CD4-positive, CD25-positive, alpha-beta regulatory T cell (primary cell): ENCODE measurements at places on chromosomes 16 and 17. TPM values are rescaled to one million over a fixed set of nuclear protein-coding genes. Genes with fewer than 3 reads are reported as not detected.

The KNOP1 gene
- 3.2 TPM for total RNA-seq

DNA sequence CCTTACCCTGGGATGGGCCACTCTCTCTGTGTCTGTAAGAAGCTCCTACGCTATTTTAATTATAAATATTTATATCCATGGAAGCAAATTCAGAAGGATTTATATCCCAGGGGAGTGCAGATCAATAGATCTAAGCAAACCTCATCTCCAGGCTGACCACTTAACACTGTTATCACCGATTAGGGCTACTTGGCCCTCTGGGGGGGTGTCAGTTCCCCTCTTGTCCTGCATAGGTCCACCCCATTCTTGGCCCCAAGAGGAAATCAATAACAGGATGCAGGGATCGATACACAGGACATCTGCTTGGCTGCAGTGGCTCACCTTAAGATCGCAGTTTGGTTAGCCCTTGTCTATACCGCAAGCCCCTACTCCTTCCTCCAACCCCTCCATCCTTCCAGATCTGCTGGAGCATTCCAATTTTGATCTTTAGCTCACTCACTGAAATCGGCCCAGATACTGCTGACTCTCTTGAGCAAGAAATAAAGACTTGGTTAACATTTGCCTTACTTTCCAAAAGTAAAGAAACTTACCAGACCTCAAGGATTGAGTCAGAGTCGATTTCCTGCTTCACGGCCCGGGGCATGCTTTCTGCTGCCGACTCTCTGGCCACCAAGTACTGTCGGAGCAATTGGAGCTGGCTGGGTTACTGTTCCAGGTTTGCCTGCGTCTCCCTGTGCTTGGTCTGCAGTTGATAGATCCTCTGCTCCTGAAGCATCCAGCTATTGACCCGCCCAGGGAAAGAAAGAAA is 112.3 kb upstream of the PMFBP1 start:
- H3K27me3 ChIP-seq: no peaks in the 10 kb centered on the region
- no peak overlapping the region for H3K27ac ChIP-seq
- no peak overlapping the region for H3K4me3 ChIP-seq

GRCh38 chr16:56744996-56745640 is 15.2 kb downstream of the NUP93 start:
- DNase-seq: no peak
- no peaks in the 10 kb centered on the region for H3K27me3 ChIP-seq
- peaks cover 15% of the 10 kb centered on the region for H3K36me3 ChIP-seq
- no peaks in the 10 kb centered on the region for H3K4me1 ChIP-seq

DNA sequence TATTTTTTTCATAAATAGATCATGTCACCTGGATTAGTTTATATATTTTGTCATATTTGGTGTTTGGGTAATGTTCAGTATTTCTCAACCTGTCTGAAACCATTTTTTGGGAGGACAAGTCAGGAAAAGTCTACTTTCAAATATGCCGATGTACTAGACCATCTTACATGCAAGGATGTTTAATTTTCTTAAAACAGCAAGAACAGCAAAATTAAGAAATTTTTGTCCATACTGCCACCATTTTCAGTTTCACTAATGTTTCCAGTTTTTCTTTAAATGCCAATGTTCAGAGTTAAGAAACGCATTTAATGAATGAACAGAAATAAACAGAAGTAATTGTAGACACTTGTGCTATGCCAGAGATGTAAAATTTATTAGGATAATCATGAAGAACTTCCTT is 880 bp downstream of the KRTAP3-3 start:
- no peaks in the 10 kb centered on the region for H3K4me1 ChIP-seq
- no peak for DNase-seq
- peaks cover 16% of the 10 kb centered on the region for H3K27me3 ChIP-seq
- H3K36me3 ChIP-seq: no peaks in the 10 kb centered on the region

The RPAIN gene
- 79.3 TPM for total RNA-seq

DNA sequence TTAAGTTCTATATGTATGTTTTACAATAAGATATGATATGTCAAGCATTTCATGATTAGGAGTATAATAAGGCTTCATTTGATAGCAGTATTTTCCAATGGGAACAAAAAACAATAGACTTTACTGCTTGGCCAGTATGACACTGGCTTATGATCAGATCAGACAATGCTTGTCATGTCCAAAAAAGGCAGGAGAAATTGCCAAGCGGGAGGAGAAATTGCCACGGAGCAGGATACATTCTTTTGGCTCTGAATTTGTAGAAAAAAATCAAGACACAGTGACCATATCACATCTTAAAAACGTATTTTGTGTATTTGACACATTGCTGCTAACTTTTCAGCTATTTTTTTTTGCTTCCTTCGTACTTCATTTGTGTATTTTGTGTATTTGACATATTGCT is 404.1 kb downstream of the CNTNAP4 start:
- no peak overlapping the region for H3K27ac ChIP-seq
- no peaks in the 10 kb centered on the region for H3K27me3 ChIP-seq
- no peak for DNase-seq
- no peaks in the 10 kb centered on the region for H3K36me3 ChIP-seq
- no peak overlapping the region for H3K4me3 ChIP-seq

DNA sequence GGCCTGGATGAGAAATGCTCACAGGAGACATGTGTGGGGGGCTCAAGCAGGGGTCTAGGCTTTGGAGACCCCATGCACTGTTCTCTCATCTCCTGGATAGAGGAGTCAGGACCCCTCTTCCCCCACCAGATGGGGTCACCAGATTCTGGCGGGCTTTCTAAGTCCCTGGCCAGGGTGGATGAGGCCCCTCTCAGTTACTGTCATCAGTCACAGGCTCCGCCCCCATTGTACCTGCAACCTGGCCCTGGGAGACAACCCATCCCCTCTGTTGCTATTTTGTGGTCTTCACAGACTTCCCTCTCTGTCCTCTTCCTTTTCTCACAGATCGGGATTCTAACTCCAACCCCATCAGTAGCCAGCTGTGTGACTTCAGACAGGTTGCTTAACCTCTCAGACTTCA is 33.5 kb upstream of the NDRG4 start:
- no peak overlapping the region for H3K4me3 ChIP-seq
- DNase-seq: no peak
- peaks cover 11% of the 10 kb centered on the region for H3K4me1 ChIP-seq
- H3K27me3 ChIP-seq: peaks cover 8% of the 10 kb centered on the region

- H3K4me3 ChIP-seq: no peak overlapping the region
- H3K27ac ChIP-seq: no peak overlapping the region
- H3K27me3 ChIP-seq: no peaks in the 10 kb centered on the region
- H3K36me3 ChIP-seq: no peaks in the 10 kb centered on the region
- DNase-seq: no peak
Observed at GRCh38 chr17:13367154-13367553, 234.6 kb downstream of the HS3ST3A1 start.

- peak overlapping the region; percentile 90 for H3K4me3 ChIP-seq
- no peak for DNase-seq
- H3K27ac ChIP-seq: peak overlapping the region; percentile 99
- H3K36me3 ChIP-seq: peaks cover 16% of the 10 kb centered on the region
- H3K27me3 ChIP-seq: no peaks in the 10 kb centered on the region
Observed at GRCh38 chr16:11784038-11784369, 13.1 kb downstream of the ZC3H7A start.

The CDIP1 gene
- total RNA-seq: 29.8 TPM

The RNF157 gene
- 17.7 TPM for total RNA-seq

DNA sequence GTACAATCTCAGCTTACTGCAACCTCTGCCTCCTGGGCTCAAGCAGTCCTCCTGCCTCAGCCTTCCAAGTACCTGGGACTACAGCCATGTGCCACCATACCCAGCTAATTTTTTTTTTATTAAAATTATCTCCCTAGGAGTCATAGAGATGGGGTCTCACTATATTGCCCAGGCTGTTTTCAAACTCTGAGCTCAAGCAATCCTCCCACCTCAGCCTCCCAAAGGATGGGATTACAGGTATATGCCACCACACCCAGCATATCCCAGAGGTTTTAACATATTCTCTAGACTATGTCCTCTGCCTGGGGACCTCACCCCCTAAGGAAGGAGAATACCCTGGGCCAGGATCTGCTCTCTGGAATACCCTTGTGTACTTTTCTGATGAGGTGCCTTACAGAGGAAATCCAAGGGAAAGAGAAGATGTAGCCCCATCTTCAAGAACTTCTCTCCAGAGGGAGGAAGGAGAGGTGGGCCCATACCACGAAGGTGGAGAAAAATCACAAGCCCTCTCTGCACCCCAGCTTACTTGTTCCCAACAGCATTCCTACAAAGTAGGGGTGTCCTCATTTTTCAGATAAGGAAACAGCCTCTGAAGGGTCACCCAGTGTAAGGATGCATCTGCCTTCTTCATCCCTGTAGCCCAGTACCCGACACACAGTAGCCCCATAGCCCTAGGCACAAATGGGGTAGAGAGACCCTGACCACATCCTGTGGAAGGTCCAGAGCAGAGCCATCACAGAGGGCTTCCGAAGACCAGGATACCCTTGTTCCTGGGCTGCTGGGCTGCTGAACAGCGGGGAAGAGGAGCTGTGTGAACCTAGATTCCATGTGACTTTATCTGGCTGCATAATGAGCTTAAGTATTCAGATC is 151.6 kb downstream of the SOCS1 start:
- no peaks in the 10 kb centered on the region for H3K36me3 ChIP-seq
- no peaks in the 10 kb centered on the region for H3K27me3 ChIP-seq
- peak overlapping the region; percentile 59 for H3K4me3 ChIP-seq
- H3K27ac ChIP-seq: peak overlapping the region; percentile 5
- DNase-seq: no peak
- H3K4me1 ChIP-seq: peaks cover 26% of the 10 kb centered on the region

GRCh38 chr16:29977063-29977825 is 3.6 kb downstream of the TAOK2 start:
- H3K36me3 ChIP-seq: peaks cover 41% of the 10 kb centered on the region
- H3K4me1 ChIP-seq: peaks cover 37% of the 10 kb centered on the region
- no peak for DNase-seq
- H3K27me3 ChIP-seq: no peaks in the 10 kb centered on the region
- H3K4me3 ChIP-seq: no peak overlapping the region

The ITGA2B gene
- total RNA-seq: 19.5 TPM

DNA sequence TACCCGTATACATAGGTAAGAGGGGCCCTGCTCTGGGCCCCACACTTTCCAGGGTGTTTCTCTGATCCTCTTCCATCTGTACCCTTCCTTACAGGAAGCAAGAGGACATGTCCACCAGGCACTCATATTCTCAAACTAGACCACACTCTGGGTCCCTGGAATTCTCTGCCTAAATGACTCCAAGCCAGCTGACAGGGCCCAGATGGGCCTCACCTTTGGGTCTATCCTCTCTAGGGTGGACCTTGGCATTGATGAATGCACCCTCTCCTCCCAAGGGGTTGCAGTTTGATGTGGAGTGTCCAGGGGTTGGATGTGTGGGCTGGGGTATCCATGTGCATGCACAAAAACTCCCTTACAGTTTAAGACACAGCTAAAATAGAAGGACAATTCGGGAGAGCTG is 95.8 kb downstream of the ASIC2 start:
- H3K27me3 ChIP-seq: no peaks in the 10 kb centered on the region
- DNase-seq: no peak
- H3K27ac ChIP-seq: no peak overlapping the region

The ZNF597 gene
- total RNA-seq: 4.7 TPM

- H3K27me3 ChIP-seq: no peaks in the 10 kb centered on the region
- H3K36me3 ChIP-seq: no peaks in the 10 kb centered on the region
- H3K27ac ChIP-seq: no peak overlapping the region
- no peak overlapping the region for H3K4me3 ChIP-seq
- no peaks in the 10 kb centered on the region for H3K4me1 ChIP-seq
- no peak for DNase-seq
Observed at GRCh38 chr16:83458612-83459011, 349.2 kb upstream of the HSBP1 start.
